ENCODE measurements at places on chromosomes 2 and 18.
A peak's percentile ranks its signal among the peaks of the same experiment; 100 is the strongest.

GRCh38 chr2:3430172-3430571 lies 50.7 kb downstream of the TRAPPC12 start:
- no peak for DNase-seq

GRCh38 chr2:207746131-207746530 lies 23.6 kb downstream of the FZD5 start:
- peak; percentile 13 for DNase-seq

DNA sequence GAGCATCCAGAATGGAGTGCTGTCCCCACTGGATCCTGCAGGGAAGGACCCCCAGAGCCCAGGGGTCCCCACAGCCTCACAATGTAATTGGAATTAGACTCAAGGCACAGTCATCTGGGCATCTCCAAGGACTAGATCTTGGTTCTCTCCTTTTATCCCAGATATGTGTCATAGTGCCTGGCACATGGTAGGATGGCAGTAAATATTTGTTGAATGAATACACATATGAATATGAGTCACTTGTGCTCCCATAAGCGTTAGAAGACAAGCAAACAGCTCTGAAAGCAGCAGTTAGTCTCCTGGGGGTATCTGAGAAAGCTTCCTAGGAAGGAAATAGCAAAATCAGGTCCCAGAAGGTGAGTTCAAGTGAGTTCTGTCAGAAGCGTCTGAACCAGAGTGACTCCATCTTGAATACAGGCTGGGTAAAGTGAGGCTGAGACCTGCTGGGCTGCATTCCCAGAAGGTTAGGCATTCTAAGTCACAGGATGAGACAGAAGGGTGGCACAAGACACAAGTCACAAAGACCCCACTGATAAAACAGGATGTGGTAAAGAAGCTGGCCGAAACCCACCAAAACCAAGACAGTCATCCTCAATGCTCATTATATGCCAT lies 234.1 kb upstream of the ID2 start:
- DNase-seq = no peak

GRCh38 chr2:70673041-70673647 lies 94.9 kb downstream of the ADD2 start:
- DNase-seq = no peak

- DNase-seq = no peak
These were observed 2.4 kb downstream of the OSBPL1A start for GRCh38 chr18:24395049-24395795.

DNA sequence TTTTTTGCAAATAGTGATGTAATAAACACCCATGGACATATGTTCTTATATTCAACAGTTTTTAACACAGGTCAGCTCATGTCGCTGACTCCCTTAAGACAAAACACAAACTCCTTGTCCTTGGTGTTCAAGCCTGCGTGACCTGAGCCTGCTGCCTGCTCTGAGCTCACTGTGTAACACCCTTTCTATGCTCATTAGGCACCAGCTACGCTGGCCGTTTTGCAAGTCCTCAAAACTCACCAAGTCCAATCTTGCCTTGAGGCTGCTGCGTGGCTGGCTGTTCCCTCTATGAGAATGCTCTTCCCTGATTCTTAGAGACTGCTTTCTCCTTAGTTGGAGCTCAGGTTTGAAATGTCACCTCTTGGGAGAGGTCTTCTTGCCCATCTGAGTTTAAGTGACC lies 100.5 kb upstream of the GLI2 start:
- DNase-seq = no peak
